ENCODE measurements at places on chromosomes 6 and 20.

- DNase-seq: no peak
Measured at GRCh38 chr20:35956616-35957015, 2.3 kb upstream of the SCAND1 start.

DNA sequence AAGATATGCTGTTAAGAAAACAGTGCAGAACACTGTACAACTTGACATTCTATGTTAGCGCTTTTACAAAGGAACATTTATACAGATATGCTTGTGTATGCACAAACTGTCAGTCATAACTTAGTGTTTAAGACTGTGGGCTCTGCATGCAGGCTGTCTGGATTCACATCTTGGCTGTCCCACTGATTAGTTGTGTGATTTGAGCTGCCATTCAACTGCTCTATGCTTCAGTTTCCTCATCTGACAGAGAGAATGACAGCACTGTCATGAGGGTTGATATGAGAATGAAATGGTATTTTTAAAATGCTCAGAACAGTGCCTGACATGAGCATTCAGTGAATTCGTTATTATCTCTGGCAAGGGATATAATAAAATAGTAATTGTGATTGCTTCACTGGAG lies 8.7 kb downstream of the SLC25A27 start:
- no peak for DNase-seq

GRCh38 chr6:126056355-126057004 lies 70.1 kb downstream of the TRMT11 start:
- DNase-seq: no peak

- DNase-seq: no peak
Measured at GRCh38 chr20:40679184-40679583, 9.9 kb downstream of the MAFB start.

- peak; percentile 71 for DNase-seq
Measured at GRCh38 chr6:16238963-16239797, 793 bp downstream of the GMPR start.

- DNase-seq: no peak
Measured at GRCh38 chr6:165925474-165926156, 242.0 kb downstream of the TBXT start.

- no peak for DNase-seq
Measured at GRCh38 chr6:159878341-159878740, 12.4 kb upstream of the MAS1 start.

DNA sequence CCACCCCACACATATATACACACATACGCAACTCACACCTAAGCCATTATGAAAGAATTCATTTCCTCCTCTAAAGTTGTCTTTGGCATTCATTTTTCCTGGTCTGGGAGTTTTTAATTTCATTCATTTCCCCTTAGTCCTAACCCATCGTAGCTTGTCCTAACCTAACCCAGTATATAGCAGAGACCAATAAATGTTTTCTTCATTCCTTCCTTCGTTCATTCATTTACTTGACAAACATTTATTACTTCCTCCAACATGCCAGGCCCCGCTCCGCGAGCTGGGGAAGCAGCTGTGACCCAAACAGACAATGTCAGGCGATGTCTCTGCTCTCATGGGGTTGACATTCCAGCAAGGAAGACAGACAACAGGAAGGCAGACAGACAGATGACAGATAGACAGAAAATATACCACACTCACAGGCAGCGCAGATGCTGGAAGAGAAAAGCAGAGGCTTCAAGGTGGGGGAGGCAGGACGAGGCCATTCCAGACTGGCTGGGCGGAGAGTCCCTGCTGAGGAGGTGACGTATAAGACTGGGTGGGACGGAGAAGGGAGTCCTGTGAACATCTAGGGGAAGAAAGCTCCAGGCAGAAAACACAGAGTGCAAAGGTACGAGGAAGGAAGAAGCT lies 33.7 kb upstream of the SIRPA start:
- no peak for DNase-seq
